Natural killer cell treated with Interleukin-12 subunit alpha and Interleukin-12 subunit beta and Interleukin-15 and Interleukin-18, amount 100 ng/mL, for 72 hours (primary cell): ENCODE measurements at places on chromosomes 13 and 19.

- H3K36me3 ChIP-seq: no peaks in the 10 kb centered on the region
- no peak for DNase-seq
- H3K27me3 ChIP-seq: peaks cover 7% of the 10 kb centered on the region
- no peaks in the 10 kb centered on the region for H3K4me1 ChIP-seq
- no peak overlapping the region for H3K4me3 ChIP-seq
- H3K27ac ChIP-seq: no peak overlapping the region
These were observed 527 bp downstream of the PODNL1 start for GRCh38 chr19:13937479-13938300.

GRCh38 chr19:49812997-49813861, at the start of gene FUZ:
Gene FUZ, minus strand, starts transcription at chr19:49813292. Its CDS starts 186 bp downstream, at chr19:49813106.
- no peaks in the 10 kb centered on the region for H3K36me3 ChIP-seq
- no peaks in the 10 kb centered on the region for H3K27me3 ChIP-seq
- peak within 1 kb of the TSS; percentile 96 for H3K4me3 ChIP-seq
- H3K27ac ChIP-seq: peak within 1 kb of the TSS; percentile 95
- DNase-seq: peak; percentile 96
- H3K4me1 ChIP-seq: peaks cover 36% of the 10 kb centered on the region

DNA sequence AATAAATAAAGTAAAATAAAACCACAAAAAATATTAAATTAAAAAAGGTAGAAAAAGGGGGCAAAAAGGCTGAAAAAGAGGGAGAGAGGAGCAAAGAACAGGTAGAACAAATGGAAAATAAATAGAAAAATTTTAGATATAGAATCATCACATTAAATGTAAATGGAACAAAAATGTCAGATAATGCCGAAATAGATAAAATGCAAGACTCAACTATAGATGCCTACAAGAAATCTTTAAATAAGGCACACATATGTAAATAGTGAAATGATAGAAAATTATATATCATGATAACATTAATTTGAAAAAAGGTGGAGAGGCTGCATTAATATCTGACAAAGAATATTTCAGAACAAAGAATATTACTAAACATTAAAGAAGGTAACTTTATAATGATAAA, 477.1 kb upstream of the SPRY2 start:
- H3K27ac ChIP-seq: no peak overlapping the region
- H3K4me1 ChIP-seq: no peaks in the 10 kb centered on the region
- no peak overlapping the region for H3K4me3 ChIP-seq
- no peak for DNase-seq

DNA sequence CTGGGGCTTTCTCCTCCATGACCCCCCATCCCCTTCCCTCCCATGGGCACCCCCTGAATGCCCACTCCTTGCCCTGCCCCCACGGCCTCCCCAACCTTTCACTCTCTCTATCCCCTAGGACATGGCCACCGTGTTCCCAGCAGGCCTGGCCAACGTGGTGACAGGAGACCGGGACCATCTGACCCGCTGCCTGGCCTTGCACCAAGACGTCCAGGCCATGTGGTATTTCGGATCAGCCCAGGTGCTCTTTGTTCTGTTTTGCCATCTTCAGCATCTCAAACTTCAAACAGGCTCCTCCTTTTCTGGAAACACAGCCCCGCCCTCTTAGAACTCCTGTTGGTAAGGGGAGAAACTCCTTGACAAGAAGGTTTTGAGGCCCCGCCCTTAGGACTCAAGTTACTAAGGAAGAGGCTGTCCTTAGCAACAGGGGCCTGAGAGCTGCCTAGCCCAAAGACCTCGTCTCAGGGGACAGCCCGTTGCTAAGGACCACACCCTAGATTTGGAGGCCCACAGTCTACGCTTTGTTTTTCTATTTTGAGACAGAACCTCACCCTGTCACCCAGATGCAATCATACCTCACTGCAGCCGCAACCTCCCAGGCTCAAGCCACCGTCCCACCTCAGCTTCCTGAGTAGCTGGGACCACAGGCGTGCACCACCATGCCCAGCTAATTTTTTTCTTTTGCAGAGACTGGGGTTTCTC, 5.1 kb upstream of the FLT3LG start:
- H3K36me3 ChIP-seq: no peaks in the 10 kb centered on the region
- H3K27ac ChIP-seq: peak overlapping the region; percentile 87
- peaks cover 24% of the 10 kb centered on the region for H3K4me1 ChIP-seq

- H3K4me3 ChIP-seq: no peak overlapping the region
- no peak for DNase-seq
- no peak overlapping the region for H3K27ac ChIP-seq
- no peaks in the 10 kb centered on the region for H3K27me3 ChIP-seq
- H3K36me3 ChIP-seq: peaks cover 14% of the 10 kb centered on the region
These were observed 139.7 kb downstream of the SLITRK6 start for GRCh38 chr13:85659493-85659892.

DNA sequence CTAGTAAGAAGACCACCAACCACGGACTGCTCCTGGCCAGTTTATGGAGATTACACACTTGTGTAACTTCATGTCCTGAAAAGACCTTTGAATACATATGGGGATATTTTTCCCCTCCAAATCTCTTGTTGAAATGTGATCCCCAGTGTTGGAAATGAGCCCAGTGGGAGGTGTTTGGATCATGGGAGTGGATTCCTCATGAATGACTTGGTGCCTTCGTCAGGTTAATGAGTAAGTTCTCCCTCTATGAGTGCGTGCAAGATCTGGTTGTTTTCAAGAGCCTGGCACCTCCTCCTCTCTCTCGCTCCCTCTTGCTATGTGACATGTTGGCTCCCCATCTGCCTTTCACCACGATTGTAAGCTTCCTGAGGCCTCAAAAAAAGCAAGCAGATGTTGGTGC, 769.0 kb upstream of the SLITRK1 start:
- DNase-seq: no peak

DNA sequence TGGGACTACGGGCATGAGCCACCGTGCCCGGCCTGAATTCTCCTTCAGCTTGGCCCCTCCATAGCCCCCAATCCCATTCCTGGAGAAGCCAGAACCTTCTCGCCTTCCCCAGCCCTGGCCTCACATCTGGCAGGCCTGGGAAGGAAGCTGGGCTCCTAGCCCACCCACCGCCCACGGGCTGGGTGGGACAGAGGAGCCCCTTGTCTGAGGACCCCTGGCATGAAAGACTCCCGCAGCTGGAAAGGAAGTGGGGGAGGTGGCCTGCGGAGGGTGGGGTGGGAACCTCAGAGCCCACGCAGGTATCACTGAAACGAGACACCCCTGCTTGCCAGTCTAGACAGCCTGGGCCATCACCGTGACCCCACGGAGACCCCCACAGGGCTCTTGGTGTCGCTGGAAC, 7.7 kb upstream of the NANOS3 start:
- H3K27ac ChIP-seq: no peak overlapping the region
- H3K4me3 ChIP-seq: no peak overlapping the region
- peaks cover 21% of the 10 kb centered on the region for H3K27me3 ChIP-seq
- DNase-seq: no peak

- DNase-seq: no peak
- no peak overlapping the region for H3K27ac ChIP-seq
- H3K27me3 ChIP-seq: peaks cover 7% of the 10 kb centered on the region
- no peaks in the 10 kb centered on the region for H3K36me3 ChIP-seq
These were observed 10.7 kb upstream of the FPR3 start for GRCh38 chr19:51784109-51784785.

DNA sequence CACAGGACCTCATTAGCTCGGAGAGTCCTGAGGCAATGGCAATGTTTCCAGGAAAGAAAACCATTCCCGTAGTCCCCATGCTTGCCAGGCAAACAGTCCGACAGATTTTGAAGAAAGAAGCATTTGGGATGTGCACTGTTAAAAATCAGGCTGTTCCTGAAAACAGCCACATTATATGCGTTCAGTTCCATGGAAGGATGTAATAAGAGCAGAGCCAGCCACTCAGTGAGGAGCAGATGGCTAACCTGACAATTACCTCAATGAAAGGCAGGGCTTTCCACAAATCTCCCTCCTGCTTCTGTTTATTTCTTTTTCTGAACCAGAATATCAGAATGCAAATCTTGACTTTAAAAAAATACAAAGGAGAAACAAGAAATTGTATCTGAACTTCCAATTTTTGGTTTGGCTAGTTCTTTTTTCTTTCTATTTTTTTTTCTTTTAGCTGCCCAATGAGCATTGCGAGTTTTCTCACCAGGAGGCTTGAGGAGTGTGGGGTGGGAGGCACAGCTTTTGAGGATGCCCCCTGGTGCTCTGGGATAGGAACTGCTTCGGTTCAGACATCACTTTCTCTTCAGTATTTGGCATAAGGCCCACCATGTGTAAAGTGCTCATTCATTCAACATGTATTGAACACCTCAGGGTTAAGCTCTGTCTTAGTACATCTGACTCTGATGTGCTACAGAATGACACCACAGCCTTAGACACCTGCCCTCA, 124.2 kb downstream of the TBC1D4 start:
- H3K4me3 ChIP-seq: no peak overlapping the region
- no peaks in the 10 kb centered on the region for H3K27me3 ChIP-seq
- peak overlapping the region; percentile 38 for H3K27ac ChIP-seq
- DNase-seq: no peak
- peaks cover 13% of the 10 kb centered on the region for H3K4me1 ChIP-seq

DNA sequence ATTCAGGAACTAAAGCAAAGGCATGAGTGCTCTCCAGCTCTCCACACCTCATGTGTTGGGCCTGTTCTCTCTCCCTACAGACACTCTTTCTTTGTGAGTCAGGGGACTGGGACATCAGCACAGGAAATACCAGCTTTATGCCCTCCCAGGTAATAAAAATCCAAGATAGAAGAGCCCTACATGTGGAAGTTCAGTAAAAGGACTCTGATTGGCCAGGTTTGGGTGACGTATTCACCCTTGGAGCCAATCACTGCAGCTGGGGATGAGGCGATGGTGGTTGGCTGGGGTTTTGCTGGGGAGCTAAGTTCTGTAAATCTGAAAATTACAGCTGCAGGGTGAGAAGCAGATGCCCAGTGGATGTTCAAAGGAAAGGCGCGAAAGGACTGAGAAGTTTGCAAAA, 32.5 kb downstream of the CCDC70 start:
- no peak overlapping the region for H3K4me3 ChIP-seq
- H3K27ac ChIP-seq: no peak overlapping the region
- no peaks in the 10 kb centered on the region for H3K36me3 ChIP-seq
- peaks cover 22% of the 10 kb centered on the region for H3K27me3 ChIP-seq
- no peaks in the 10 kb centered on the region for H3K4me1 ChIP-seq

GRCh38 chr19:4976401-4977298, 7.7 kb downstream of the KDM4B start:
- DNase-seq: peak; percentile 84
- peak overlapping the region; percentile 67 for H3K27ac ChIP-seq
- H3K4me1 ChIP-seq: peaks cover 30% of the 10 kb centered on the region
- no peaks in the 10 kb centered on the region for H3K27me3 ChIP-seq

- H3K4me3 ChIP-seq: no peak overlapping the region
- peaks cover 16% of the 10 kb centered on the region for H3K27me3 ChIP-seq
- peaks cover 14% of the 10 kb centered on the region for H3K4me1 ChIP-seq
- DNase-seq: no peak
These were observed 6.9 kb downstream of the TTYH1 start for GRCh38 chr19:54422136-54422535.

- no peaks in the 10 kb centered on the region for H3K4me1 ChIP-seq
- no peaks in the 10 kb centered on the region for H3K36me3 ChIP-seq
- DNase-seq: no peak
These were observed 418.6 kb downstream of the KLF5 start for GRCh38 chr13:73477441-73477840.

DNA sequence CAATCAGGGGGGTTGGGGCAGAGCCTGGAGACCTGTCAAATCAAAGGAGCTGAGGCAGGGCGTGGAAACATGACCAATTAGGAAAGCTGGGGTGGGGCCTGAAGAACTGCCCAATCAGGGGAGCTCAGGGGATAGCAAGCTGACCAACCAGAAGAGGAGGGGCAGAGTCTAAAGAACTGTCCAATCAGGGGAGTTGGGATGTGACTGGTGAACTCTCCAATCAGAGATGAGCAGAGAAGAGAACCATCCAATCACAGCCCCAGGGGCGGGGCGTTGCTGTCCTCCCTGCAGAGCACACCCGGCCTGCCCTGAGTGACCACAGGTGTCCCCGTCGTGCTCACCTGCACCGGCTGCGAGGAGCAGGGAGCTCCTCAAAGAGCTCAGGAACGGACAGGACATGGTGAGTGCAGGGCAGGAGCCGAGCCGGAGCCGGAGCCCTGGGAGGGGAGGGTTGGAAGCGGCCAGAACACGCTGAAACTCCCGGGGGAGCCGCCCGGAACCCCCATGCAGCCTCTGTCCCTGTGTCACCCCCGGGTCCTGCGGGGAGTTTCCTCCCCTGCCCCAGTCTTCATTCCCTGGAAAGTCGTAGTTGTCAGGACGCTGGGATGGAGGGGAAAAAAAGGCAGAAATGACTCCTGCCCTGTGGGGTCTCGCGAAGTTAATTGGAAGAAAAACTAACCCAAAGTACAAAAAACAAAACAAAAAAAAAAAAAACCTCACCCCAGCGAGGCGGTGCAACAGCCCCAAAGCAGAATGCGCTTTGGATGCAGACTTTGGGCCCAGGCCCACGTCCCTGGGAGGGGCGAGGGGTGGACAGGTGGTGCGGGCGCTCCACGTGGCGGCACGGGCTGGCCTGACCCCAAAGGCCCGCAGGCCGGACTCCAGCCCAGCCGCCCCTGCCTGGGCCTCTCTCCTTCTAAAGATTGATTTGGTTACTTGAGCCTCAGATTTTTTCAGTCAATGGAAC, at the start of gene ZNF556:
Gene ZNF556 (plus strand): TSS at position 311 of the 967 bp plus-strand sequence. CDS start 87 bp downstream, at position 398.
- H3K4me1 ChIP-seq: peaks cover 4% of the 10 kb centered on the region
- no peak within 1 kb of the TSS for H3K4me3 ChIP-seq
- no peak for DNase-seq
- no peak within 1 kb of the TSS for H3K27ac ChIP-seq

- H3K27ac ChIP-seq: no peak overlapping the region
- H3K4me1 ChIP-seq: peaks cover 6% of the 10 kb centered on the region
- peaks cover 15% of the 10 kb centered on the region for H3K27me3 ChIP-seq
- no peak for DNase-seq
These were observed 1.0 kb downstream of the SCN1B start for GRCh38 chr19:35031072-35031881.

GRCh38 chr19:1634242-1634937, 18.0 kb downstream of the TCF3 start:
- DNase-seq: no peak
- H3K36me3 ChIP-seq: peaks cover under 1% of the 10 kb centered on the region
- H3K4me1 ChIP-seq: peaks cover 4% of the 10 kb centered on the region
- H3K4me3 ChIP-seq: no peak overlapping the region
- no peaks in the 10 kb centered on the region for H3K27me3 ChIP-seq
- no peak overlapping the region for H3K27ac ChIP-seq

DNA sequence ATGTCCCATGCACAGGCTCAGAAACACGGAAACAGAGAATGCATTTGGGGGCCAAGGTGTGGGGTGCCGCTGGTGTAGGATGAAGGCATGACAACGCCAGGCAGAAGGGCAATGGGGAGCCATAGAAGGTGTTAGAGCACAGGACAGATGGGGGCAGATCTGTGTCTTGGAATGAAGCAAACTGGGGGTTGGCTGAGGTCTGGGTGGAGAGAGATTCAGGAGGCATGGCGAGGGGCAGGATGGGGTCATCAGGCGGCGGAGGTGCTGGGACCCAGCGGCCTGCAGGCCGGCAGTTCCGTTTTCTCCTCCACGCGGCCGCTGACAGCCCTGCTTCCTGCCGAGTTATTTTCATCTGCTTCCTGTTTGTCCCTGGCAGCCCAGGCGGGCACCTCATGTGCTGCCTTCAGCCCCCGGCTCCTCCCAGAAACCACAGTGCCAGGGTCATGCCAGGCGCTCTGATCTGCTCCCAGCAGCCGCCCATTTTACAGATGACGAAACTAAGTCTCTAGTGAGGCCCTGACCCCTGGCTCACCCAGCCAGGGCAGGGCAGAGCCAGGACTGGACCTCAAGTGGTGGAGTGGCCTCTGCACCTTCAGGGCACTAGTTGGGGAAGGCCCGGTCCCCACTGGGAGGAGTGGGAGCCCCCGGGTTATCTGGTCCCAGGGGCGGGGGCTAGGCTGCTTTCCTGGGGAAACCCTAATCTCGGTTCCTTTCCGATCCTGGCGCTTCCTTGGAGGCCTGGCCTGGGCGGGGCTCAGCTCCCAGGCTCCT, 2.2 kb downstream of the ARHGAP45 start:
- peaks cover 13% of the 10 kb centered on the region for H3K36me3 ChIP-seq
- peaks cover 39% of the 10 kb centered on the region for H3K4me1 ChIP-seq
- peak; percentile 77 for DNase-seq
- H3K27ac ChIP-seq: peak overlapping the region; percentile 92
